ENCODE measurements at places on chromosomes 1 and 21.
A peak's percentile ranks its signal among the peaks of the same experiment; 100 is the strongest.

DNA sequence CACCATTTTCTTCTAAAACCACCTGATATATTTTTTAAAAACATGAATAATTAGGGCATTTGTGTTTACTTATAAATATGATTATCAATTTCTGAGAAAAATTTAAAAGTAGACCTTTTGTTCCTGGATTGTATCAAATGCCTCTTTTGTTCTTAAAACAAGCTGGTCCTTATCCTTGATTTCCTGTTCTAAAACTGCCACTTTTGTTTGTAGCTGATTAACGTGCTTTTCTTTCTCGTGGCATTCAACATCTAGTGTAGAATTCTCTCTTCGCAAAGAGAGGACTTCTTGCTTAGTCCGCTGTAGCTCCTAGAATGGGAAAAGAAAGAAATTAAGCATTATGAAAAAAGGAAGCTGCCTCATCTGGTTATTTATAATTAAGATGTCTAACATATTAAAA lies 25.0 kb downstream of the SASS6 start:
- no peaks in the 10 kb centered on the region for H3K27me3 ChIP-seq
- no peak for DNase-seq
- H3K4me1 ChIP-seq = no peaks in the 10 kb centered on the region
- no peak overlapping the region for H3K27ac ChIP-seq
- peaks cover 37% of the 10 kb centered on the region for H3K36me3 ChIP-seq
- H3K4me3 ChIP-seq = no peak overlapping the region

DNA sequence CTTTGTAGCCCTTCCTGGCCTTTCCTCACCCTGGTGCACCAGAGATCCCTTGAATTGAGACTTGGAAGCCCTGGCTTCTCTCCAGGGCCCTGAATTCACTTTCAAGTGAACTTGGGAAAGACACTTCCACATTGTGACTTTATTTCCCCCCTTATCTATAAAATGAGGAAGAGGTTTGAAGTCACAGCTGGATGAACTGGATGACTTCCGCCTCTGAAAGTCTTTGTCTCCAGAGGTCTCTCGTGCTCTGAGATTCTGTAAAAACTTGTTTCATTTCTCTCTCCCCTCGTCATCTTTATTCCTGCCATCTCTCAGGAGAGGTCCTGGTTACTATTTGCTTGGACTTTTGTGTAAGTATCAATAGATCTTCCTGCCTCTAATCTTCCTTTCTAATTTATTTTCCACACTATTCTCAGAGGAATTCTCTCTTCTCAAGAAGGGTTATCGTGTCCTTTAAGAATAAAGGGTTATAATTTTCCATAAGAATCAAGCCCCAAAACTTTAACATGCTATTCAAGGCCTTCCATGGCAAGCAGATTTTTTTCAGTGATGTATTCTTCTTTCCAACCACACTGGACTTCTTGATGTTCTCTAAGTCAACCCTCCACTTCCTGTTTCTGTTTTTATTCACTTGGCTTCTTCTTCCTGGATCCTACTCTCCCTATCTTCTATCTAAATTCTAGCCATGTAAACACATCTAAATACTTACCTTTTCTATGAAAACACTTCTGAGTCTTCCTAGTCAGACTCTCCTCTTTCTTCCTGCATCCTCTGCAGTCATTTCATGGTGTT lies 6.5 kb upstream of the RPTN start:
- no peak for DNase-seq
- H3K4me3 ChIP-seq = no peak overlapping the region
- no peaks in the 10 kb centered on the region for H3K4me1 ChIP-seq

- no peaks in the 10 kb centered on the region for H3K4me1 ChIP-seq
- no peak for DNase-seq
- H3K27ac ChIP-seq = peak overlapping the region; percentile 66
- H3K4me3 ChIP-seq = no peak overlapping the region
- H3K27me3 ChIP-seq = no peaks in the 10 kb centered on the region
- no peaks in the 10 kb centered on the region for H3K36me3 ChIP-seq
Measured at GRCh38 chr1:209411491-209411929, 172.0 kb upstream of the CAMK1G start.

DNA sequence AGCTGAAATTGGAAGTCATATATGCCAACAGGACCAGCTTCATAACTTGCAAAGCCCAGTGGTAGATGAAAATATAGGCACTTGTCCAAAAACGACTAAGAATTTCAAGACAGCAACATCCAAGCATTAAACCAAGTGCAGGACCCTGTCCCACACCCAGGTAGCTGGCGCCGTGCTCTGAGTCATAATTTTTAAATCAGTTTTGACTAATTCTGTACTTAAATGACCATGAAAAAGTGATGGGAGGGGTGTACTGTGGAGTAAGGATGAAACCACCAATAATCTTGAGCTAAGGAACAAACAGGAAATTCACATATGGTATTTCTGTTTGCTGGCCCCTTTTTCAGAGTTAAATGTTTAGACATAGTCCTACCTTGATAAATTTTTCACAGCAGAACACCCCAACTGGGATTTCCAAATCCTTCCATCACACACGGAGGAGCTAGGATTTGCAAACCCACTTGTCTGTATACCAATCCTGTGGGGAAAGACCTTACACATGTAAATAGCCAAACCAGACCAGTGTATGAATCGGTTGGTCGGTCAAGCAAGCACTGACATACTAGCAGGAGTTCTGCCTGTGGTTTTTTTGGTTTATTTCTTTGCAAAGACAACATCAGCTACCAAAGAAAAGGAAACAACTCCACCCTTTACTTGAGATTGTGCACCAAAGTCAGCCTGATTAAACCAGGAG lies 235.7 kb upstream of the RAB4A start:
- H3K27me3 ChIP-seq = no peaks in the 10 kb centered on the region
- H3K36me3 ChIP-seq = no peaks in the 10 kb centered on the region
- H3K27ac ChIP-seq = no peak overlapping the region
- H3K4me3 ChIP-seq = no peak overlapping the region
- H3K4me1 ChIP-seq = peaks cover 41% of the 10 kb centered on the region

GRCh38 chr1:218694085-218694484 lies 348.9 kb downstream of the TGFB2 start:
- no peak overlapping the region for H3K27ac ChIP-seq
- H3K36me3 ChIP-seq = no peaks in the 10 kb centered on the region
- no peak overlapping the region for H3K4me3 ChIP-seq
- no peaks in the 10 kb centered on the region for H3K4me1 ChIP-seq
- DNase-seq = no peak
